ENCODE measurements at places on chromosomes 7 and 10.

GRCh38 chr10:91163269-91163868 is 57.1 kb upstream of the PCGF5 start:
- DNase-seq: peak; percentile 57

DNA sequence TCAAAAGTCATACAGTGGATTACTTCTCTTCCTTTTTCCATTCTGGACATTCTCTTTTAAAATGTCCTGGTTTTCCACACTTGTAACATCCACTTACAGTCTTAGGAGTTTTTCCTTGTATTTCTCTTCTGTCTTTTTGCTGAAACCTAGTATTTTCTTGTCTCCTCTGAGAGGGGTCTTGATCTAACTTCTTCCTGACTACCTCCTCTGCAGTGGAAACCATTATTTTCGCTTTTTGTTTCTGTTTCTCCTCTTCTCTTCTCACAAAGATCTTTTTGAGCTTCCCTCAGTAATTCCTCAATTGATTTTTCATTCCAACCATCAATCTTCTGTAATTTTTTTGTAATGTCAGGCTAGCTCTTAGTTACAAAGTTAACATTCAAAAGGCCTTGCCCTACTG is 23.7 kb upstream of the ELOVL3 start:
- DNase-seq: no peak

DNA sequence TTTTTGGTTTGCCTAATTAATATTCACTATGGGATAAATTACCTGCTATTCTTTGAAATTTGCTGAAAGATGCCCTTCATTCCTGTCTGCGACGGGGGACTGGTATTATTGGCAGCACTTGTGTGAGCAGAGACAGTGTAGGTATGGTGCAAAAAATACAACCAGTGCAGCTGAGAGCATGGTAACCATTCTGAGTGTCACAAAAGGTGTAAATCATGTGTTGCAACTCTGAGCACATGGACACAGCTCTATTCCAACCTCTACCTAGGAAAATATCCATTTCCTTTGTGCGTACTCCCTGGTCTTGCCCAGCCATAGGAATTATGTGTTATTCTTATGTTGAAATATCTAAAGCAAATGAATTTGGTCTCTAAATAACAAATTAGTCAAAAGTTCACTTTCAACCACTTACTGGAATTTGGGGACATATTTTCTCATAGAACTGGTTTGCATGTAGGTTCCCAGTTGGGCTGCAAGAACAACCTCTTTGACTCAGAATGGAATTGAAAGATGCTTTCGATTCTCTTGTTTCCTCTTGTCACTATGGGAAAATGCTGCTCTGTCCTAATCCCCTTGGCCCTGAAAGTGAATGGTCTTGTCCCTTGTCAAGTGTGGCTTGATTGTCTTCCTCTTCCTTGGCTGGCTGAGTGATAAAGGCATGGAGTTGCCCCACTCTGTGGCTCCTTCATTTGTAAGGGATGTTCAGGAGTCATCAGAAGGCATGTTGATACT is 57.0 kb downstream of the CELF2 start:
- DNase-seq: no peak

- DNase-seq: peak; percentile 58
Observed at GRCh38 chr7:128791121-128791971, at the start of gene CCDC136. TSS of gene CCDC136 (plus strand) at chr7:128791968. CDS start at chr7:128792412, 444 bp downstream.

DNA sequence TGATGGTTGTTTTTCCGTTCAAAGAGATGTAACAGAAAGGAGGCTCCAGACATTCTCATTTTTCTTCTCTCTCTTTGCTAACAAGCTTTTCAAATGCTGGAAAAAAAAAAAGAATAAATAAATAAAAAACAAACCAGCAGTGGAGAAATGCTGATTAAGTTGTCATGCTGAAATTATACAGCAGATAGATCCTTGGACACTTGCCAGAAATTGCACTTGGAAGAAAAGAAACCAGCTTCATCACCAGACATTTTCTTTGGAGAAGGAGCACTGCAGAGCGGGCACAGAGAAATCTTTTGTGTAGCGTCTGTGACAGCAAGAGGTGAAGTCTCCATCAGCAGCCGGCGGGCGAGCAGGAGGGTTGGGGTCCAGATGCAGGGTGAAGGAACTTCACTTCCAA is 55.8 kb downstream of the CLRN3 start:
- DNase-seq: no peak
